COR-L47 (cell line): ENCODE measurements at places on chromosomes 12 and 14.

DNA sequence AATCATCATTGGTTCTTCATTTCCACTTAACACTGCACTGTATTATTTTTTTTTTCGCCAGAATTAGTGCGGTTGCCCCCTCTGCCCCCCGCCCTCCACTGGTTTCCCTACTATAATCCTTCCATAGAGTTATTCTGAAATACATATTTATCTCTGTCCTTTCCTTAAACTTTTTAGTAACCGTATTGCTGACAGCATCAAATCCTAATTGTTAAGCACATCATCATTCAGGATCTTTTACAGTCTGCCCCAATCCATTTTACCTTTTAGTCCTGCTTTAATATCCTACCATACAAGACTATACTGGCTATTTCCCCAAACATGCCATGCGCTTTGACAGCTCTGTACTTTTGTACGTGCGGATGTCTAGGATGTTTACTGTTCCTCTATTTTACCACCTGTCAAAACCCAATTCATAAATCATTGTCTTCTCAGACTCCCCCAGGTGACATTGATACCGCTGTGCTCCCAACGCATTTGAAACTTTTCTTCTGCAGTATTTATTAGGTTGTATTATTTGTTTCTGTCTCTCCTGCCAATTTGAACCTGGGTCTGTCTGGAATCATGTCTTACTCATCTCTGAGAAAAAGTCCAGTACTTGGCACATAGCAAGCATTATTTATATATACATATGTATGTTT is 1.0 kb downstream of the FGFR1OP2 start:
- DNase-seq = no peak

DNA sequence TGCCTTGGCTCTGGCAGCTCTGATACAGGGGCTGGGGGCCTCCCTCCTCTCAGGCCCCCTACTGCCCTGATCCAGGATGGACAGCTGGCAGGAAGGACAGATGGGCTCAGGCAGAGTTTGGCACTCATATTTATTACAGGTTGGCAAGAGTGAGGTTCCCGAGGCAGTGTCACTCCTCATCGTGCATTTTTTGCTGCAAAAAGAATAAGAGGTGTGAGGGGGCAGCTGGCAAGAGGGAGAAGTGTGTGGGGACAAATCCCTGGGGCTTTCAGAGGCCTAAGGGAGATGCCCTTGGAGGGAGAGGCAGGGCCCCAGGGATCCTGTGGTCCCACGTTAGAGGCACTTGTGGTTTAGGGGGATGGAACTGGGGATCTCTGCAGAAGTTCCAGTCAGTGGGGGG is 5.0 kb downstream of the CMTM5 start:
- DNase-seq = no peak

DNA sequence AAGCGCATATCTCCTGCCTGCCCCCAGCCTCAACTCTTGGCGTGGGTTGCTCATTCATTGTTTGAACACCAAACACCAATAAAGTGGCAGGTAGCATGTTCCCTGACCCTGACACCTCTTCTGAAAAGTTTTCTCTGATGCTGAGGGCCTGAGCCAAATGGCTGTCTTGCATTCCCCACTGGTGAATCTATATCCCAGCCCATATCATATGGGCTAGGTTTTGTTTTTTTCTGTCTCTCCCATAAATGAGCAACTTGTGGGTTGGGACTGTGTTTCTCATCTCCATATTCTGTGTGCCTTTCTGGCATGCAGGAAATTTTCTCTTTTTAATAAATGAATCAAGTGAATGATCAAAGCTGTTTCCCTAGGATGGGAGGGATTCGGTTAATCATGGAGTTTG is 5.0 kb downstream of the MYO1A start:
- DNase-seq = no peak

DNA sequence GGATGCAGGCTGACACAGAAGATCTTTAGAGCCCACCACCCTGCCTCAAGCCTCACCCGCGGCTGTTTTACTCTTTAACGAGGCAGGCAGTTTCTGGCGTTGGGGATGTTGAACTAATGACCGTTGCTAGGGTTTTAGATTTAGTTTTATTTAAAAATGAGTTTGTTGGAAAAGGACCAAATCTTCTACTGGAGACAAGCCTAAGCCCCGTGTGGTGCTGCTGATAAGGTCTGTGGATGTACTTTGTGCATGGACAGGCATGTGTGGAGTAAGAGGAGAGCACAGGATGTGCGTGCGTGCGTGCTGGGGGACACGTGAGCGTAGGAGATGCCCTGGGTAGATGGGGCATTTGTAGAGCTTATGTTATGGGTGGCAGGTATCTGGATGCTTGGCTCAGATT is 5.7 kb downstream of the NTF3 start:
- no peak for DNase-seq

GRCh38 chr14:59406454-59407245 is 58.5 kb downstream of the GPR135 start:
- no peak for DNase-seq

- DNase-seq = no peak
These were observed 26.9 kb downstream of the FBXW8 start for GRCh38 chr12:116937640-116938039.

GRCh38 chr14:96949594-96949993 is 152.4 kb downstream of the VRK1 start:
- no peak for DNase-seq

DNA sequence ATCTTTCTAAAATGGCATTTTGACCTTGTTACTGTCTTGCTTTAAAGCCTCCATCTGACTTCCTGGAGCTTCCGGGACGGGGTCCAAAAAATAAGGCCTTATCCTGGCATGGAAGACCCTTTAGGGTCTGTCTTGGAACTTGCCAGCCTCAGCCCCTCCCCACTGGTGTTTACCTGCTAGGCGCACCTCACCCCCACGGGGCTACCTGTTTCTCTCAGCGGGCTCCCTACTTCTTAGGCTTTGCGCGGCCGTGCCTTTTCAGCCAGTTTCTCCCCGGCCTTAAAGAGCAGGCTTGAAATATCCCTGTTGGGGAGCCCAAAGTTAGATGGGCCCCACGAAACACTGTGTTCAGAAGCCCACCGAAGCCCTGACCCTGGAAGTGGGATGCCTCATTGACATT is 5.1 kb downstream of the RTL1 start:
- DNase-seq = no peak

DNA sequence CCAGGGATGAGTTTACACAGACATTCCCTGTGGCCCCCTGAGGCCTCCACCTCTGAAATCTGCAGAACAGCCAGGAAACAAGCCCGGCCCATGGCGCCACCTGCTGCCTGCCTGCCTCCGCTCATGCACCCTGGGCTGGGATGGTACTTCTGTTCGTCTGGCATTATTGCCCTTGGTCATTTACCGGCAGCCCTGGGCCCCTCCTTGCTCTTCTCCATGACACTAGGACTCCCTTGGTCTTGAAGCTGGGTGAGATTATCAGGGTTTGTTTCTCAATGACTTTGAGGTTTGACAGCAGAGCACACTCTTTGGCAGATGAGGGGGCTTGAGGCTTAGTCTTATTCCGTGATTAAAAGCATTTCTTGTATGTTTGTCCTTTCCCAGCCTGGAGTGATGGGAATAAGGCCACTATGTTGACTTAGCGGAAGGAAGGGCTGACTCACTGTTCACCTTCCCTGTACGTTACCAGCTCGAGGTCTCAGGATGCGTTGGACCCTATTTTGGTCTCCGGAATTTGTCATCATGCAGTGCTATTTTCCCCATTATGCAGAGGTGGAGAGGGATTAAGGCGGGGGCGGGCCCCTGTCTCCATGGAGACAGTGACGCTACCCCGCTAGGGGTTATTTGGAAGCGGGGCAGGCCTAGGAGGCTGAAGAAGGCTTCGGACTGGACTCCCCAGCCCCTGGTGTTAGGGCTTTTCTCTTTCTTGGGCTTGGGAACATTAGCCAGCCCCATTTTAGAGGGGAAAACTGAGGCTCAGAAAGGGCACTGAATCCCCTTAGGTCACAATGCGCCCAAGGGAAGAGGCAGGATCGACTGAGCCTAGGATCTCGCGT is 706 bp upstream of the PEX5 start:
- DNase-seq = peak; percentile 31

DNA sequence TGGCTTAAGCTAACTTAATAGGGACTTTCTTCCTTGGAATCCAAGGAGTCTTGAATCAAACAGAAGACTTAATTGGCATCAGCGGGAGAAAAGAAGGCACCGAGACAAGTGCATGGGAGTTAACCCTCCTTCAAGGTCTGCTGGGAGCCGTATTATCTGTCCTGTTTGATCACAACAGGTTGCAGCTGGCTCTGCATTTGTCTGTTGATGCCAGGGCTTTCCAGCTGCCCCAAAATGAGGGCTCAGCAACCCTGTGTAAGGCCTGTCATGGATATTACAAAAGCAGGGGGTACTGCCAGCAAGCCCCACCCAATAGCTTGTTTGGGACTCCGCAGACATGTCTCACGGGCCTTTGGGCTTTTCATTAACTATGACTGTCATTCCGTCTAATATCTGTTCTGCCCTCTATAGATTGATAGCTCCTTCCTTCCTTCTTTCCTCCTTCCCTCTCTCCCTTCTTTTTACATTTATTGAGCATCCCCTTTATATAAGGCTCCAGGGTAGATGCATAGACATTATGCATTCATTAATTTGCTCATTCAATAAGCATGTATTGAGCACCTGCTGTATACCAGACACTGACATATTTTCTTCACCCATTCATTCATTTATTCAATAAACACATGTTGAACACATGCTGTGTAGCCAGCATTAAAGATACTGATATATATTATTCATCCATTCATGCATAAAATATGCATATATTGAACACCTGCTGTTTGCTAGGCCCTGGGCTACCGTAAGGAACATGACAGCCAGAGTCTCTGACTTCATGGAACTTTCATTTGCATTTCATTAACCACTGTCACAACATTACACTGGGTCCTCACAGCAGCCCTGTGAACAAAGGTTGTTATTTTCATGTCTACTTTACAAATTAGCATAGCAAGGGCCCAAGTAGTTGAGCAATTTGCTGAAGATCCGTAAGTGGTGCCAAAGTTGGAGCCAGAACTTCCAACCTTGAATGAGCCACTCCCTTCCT is 56.2 kb downstream of the SVOP start:
- no peak for DNase-seq

DNA sequence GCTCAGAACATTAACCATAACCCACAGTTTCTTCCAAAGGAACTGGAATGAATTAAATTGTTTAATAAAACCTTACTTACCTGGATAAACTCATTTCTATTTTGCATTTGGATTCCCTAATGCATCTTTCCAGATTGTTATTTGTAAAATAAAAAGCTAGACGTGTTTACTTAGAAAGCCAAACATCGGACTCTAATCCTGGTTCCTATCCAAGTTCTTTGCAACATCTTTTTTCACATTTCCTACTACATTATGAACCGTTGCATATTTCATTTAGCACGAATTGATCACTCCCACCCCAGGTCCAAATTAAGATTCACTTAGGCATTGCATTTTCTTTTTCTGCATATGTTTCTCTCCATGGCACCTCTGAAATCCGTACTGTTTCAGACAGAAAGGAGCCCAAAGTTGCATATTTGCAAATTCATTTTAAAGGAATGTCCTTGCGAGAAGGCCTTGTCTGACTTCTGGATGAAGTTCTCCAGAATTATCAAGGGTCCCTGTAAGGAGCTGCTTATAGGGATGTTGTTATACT is 164.4 kb upstream of the GSC start:
- DNase-seq = no peak

- no peak for DNase-seq
These were observed 336.1 kb downstream of the MED13L start for GRCh38 chr12:115941362-115941761.

DNA sequence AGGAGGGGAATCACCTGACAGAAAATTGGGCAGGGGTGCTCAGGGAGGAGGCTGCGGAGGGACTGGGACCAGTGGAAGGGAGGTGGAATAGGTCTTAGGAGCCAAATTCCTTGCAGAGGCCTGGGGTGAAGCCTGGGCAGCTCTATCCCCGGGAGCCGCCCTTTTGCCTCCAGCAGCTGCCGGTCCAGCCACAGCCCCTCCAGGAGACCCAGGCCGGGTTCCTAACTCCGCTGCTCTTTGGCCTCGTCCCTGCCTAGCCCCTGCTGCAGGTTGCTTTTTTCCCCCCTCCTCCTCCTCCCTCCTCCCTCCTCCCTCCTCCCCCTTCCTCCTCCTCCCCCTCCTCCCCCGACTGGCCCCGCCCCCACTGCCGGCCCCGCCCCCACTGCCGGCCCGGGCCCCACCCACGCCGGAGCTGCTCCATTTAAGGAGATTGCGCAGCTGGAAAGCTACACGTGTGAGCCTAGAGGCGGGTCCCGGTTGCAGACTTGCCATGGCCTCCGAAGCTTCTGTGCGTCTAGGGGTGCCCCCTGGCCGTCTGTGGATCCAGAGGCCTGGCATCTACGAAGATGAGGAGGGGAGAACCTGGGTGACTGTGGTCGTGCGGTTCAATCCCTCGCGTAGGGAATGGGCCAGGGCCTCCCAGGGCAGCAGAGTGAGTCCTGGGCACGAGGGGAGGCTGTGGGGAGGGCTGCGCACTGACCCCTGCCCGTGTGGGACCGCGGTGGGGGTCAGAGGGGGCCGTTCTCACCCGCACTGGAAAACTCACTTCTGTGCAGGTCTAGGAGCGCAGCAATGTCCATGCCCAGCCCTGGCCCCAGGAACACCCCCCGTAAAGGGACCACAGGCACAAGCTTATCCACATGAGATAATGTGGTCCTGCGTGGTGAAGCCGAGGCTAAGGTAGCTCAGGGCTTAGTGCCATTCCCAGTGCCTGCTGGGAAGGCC is at the start of gene TCL1B:
TCL1B (plus strand) TSS at position 449 of the 945 bp plus-strand sequence; CDS start at position 491, 42 bp downstream.
- no peak for DNase-seq

- no peak for DNase-seq
These were observed 535.7 kb upstream of the FBXO33 start for GRCh38 chr14:39967885-39968284.

DNA sequence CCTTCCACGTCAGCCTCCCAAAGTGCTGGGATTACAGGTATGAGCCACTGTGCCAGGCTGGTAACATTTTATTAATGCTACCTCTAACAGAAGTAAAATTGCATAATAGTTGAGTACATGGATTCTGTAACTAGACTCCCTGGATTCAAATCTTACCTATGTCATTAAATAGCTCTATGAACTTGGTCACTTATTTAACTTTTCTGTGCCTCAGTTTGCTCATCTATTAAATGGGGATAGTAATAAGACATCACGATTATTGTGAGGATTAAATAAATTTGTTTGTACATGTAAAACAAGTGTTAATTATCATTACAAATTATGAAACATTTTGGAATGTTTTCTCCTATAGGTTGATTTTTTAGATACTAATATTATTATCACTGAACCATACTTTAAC is 6.7 kb downstream of the ACTR6 start:
- DNase-seq = no peak

- no peak for DNase-seq
These were observed 8.1 kb upstream of the NAA30 start for GRCh38 chr14:57382283-57382682.

- DNase-seq = no peak
These were observed 28.1 kb upstream of the PRICKLE1 start for GRCh38 chr12:42617622-42618021.

DNA sequence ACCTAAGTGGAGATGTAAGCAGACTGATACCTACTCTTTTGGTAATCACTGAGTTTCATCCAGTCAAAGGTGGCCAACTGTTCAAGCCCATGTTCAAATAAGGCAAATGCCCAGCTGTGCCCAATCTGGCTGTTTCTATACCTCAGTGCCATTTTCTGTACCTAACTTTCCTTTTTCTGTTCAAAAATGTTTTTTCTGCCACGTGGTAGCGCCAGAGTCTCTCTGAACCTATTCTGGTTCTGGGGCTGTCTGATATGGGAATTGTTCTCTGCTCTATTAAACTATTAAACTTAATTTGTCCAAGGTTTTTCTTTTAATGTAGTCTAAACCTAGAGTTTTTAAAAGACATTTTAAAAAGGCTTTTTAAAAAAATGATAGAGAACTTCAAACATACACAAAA is 391.2 kb downstream of the NOVA1 start:
- no peak for DNase-seq

GRCh38 chr14:99028521-99028920 is 243.5 kb downstream of the BCL11B start:
- DNase-seq = no peak
